ENCODE measurements at places on chromosomes 1 and 21.

DNA sequence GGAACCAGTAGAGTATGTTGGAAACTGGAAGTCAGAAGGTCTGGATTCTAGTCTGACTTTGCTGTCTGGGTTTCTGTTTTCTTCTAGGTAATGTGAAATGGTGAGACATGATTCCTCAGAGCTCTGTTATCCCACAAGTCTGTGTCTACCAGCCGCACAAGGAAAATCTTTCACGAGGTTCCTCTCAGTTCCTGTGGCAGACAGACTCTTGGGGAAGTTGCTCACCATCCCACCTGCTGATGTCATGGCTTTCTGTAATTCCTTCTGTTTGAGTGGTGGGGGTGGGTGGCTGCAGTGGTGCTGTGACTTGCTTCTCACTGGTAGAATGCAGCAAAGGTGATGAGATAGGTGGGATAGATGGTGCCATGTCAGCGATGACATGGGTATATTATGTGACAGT is 17.1 kb upstream of the SCMH1 start:
- DNase-seq, result no peak

DNA sequence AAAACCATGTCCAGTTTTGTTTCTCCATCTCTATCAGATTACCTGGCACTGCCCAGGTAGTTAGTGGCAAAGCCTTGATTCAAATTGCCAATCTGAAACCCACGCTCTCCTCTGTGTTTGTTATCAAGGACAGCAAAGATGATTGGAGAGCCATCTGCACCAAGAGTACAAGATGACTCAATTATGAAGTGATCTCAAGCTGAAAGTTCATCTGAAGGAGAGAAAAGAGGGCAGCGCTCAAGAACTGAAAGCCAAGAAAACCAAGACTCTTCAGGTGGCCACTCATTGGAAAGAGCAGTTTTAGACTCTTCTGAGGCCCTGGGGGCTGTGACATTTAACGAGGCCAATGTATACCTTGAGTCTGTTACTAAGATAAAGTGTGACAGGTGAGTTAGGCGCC is 13.8 kb downstream of the RXRG start:
- DNase-seq, result no peak

DNA sequence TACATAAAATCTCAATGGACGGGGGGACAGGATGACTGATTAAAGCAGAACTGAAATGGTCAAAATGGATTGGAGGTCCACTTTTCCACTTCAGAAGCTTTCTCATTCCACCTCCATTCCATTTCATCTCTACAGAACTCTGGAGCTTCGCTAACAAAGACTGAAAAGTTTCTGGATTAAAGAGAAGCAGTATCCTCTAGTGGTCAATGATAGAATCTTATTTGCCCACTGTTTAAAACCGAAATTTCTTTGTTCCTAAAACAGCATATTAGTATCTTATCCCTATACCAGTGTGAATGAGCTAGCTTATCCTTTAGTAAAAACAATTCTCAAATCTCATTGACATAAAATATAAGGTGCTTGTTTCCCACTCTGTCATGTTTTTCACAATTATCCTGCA is 890.6 kb downstream of the KCNT2 start:
- peak; percentile 10 for DNase-seq

GRCh38 chr1:55259911-55260609 is 44.9 kb upstream of the USP24 start:
- DNase-seq, result no peak

- no peak for DNase-seq
These were observed 18.5 kb downstream of the MIGA1 start for GRCh38 chr1:77797991-77798390.

GRCh38 chr1:29230204-29230552 is 556 bp downstream of the MECR start:
- no peak for DNase-seq

DNA sequence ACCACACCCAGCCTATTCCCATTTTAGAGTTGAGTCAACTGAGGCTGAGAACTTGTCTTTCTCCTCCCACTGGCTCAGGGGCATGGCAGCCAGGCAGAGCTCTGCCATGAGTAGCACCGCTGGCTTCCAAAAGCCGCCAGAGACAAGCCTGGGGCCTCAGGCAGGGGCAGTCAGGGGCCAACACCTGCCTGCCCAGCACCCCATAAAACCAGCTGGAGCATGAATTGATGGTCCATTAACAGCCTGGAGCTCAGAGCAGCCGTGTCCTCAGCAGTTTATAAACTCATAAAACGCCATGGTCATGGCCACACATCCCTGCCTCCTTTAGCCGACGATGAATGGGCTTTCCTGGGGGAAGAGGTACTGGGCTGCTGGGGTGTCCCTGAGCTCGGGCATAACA is 50.6 kb upstream of the PAX7 start:
- DNase-seq, result no peak

DNA sequence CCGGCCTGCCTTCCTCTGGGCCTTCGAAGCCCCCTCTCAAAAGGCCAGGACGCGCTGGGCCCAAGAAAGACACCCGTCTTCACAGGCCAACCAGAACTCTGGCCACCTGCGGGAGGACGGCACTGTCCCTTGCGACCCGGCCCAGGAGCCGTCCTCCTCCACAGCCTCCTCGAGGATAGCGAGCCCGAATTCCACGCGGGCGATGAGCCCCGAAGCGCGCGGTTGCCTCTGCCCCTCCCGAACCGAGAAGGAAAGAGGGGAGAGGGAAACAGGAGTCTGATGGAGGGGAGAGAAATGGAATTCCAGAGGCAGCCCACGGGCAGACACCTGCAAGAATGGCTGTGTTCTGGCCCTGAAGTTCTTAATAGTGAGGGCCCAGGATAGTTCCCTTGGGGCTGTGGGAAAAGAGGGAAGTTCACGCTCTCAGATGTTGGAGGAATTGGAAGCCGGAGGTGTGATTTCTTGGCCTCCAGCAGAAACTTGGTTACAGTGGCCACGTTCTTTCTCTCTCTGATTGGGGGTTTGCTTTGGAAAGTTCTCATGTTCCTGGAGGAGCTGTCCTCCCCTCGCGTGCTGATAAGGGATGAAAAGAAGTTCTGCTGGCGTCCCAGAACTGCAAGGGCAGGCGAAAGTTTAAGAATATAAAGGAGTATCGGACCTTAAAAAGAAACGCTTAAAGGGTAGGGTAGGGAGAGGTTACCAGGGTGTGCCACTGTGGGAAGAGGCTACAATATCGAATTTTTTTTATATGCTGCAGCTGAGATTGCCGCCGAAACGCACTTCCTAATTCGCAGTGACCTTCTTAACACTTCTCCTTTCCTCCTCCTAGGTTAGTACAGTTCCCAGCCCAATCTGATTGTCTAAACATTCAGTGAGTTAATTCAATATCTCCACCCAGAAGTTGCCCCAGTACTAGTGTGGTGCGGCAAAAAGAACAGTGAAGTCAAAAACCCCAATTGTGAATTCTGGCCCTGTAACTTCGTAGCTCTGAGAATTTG is 5.8 kb upstream of the SLC44A5 start:
- DNase-seq, result no peak

GRCh38 chr1:231057410-231057809 is 17.4 kb upstream of the FAM89A start:
- DNase-seq, result no peak

DNA sequence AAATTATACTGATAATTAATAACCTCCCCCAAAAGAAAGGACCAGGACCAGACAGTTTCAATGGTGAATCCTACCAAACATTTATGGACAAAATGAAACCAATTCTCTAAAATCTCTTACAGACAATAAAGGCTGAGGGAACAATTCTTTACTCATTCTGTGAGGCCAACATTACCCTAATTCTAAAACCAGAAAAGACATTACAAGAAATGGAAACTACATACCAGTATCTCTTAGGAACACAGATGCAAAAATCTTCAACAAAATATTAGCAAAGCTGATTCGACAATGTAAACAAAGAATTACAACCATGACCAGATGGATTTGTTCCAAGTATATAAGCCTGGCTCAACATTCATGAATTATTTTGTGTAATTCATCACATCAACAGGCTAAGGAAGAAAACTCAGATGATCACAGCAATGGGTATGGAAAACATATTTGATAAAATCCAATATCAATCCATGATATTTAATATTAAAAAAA is 8.6 kb downstream of the TMED5 start:
- no peak for DNase-seq

DNA sequence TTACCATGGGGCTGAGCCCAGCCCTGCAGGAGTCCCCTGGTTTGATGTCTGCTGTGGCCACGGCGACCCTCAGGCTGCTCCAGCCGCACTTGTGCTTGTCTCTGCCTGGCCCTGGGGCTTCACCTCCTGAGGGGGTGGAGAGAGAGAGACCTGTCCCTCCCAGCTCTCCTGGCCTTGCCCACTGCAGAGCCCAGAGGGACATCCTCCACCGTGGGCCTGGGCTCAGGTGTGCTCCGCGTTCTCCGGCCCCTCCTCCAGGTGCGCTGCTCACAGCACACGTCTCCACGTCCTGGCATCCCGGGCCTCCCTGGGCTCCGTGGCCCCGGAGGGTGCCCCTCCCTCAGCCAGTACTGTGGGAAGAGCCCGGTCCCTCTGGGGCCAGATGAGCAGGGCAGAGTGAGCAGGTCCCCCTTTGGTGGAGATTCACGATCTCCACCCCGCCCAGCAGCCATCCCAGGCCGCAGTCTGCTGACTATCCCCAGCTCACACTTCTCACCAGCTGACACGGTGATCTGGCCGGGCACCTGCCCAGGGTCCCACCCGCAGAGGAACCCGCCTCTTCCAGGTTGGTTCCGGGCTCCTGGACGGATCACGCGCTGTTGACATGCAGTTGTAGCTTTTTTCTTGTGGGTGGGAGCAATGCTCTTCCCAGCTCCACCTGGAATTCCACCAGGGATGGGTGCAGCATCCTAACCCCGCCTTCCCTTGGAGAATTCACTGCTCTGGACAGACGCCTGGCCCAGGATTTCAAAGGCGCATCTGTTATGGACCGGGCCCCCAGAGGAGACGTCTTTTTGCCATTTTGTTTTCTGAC is 41.8 kb upstream of the POFUT2 start:
- no peak for DNase-seq

GRCh38 chr1:29651684-29652665 is 415.7 kb downstream of the PTPRU start:
- no peak for DNase-seq

- DNase-seq, result no peak
These were observed 507.9 kb downstream of the TTLL7 start for GRCh38 chr1:83490988-83491387.

DNA sequence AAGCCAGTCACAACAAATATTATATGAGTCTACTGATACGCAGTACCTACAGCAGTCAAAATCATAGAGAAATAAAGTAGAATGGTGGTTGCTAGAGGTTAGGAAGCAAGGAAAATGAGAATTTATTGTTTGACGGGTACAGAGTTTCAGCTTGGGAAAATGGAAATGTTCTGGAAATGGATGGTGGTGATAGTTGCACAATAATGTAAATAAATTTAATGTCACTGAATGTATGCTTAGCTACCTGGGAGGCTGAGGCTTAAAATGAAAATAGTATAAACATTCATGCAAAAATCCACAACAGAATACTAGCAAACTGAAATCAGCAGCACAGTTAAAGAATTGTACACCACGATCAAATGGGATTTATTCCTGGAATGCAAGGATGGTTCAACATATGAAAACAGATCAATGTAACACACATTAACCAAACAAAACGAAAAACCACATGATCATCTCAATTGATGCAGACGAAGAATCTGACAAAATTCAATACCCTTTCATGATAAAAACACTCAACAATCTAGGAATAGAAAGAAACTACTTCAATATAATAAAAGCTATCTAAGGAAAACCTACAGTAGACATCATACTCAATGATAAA is 10.7 kb downstream of the TUT4 start:
- DNase-seq, result no peak

DNA sequence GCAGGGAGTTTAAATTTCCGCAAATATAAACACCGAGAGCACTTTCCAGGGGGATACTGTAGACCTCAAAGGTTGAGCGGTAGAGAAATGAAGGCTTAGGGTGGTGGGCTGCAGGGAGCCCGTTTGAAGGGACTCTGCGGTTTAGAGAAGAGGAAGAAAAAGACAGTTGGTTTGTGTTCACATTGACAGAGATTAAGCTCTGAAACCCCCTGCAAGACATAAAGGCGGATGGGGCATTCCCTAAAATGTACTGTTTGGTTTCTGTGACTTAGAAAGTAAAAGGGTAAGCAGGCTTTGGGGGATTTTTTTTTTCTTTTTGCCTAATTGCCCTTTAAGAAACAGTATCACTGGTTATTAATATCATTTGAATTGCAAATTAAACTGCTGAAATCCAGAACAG is 1.3 kb downstream of the KAZN start:
- no peak for DNase-seq

- DNase-seq, result no peak
These were observed 816 bp downstream of the IL6R start for GRCh38 chr1:154405747-154406571.

DNA sequence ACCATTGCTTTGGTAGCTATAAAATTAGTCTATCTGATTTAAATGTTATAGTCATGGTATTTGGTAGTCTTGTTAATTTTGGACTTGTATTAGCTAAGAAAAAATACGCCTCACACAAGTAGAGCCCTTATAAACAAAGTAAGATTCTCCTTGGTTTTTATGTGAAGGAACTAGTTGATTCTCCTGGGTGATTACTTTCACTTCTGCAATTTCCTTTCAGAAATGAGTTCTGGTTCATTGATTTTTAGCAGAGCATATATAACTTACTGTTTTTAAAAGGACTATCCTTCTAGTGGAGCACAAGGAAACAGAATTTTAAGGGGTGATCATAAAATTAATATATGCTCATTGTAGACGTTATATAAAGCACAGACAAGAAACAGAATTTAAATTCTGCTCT is 120.1 kb downstream of the BACH1 start:
- no peak for DNase-seq

- DNase-seq, result no peak
These were observed 1.3 kb upstream of the ZP4 start for GRCh38 chr1:237891979-237892378.

DNA sequence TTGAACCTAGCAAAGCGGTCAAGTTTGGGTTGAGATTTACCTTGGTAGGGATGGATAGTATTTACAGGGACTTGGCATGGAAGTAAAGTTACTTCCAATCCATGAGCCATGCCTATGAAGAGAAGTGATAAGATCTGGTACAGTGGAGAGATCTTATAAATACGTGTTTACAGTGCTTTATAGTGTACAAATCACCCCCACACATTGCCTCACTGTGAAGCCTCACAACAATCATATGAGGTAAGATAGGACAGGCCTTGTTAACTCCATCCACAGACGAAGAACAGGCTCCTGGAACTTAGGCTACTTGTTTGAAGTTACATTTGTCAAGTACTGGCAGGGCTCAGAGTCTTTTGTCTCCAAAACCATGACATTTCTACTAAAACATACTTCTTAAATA is 159.8 kb downstream of the PLPPR4 start:
- DNase-seq, result no peak
